ENCODE measurements at places on chromosomes 11 and 22.

GRCh38 chr11:120518356-120518755, 6.8 kb downstream of the GRIK4 start:
- no peak for DNase-seq

- DNase-seq: no peak
These were observed 24.0 kb downstream of the TBX1 start for GRCh38 chr22:19784384-19785175.

GRCh38 chr11:119359365-119360214, 13.1 kb upstream of the MFRP start:
- DNase-seq: no peak

GRCh38 chr11:104764710-104765045, 133.6 kb downstream of the CASP12 start:
- DNase-seq: peak; percentile 8

- DNase-seq: peak; percentile 95
These were observed 107.6 kb upstream of the ASPHD2 start for GRCh38 chr22:26321469-26321913.

DNA sequence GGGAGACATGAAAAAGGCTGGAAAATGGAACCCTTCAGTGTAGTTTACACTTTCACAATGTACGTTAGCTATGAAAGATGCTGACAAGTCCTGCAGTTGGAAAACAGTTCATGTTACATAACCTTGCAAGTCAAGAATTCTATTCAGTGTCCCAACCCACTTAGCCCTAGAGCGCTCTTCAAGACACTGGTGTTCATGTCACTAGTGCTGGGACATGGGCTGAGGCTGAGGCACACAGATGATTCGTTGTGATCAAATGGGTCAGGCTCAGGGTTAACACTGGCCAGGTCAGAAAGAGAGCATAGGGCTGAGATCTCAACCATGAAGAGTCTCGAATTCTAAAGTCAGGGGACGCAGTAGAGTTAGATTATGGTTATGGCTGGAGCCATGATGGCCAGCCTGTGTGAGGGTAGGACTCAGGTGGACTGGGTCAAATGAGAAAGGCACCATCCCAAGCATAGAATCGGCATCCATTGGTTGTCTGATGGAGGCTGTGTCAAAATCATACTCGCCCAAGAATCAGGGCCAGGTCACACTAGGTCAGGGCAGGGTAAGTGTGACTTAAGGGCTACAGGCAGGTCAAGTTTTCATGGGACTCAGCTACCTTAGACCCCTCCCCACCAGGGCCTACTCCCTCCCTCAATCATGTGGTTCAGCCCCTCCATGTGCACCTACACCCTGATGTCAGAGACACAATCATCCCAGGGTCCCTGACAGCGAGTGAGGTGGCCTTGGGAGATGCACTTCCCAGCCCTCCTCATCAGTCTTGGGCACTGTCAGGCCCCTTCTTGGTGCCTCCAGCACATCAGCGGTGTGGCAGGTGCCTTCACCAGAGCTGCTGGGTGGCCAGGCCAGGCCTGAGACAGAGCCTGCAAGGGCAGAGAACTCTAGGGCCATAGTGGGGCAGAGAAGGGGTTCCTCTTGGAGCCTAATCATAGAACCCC, 20.2 kb downstream of the IGLL5 start:
- no peak for DNase-seq

GRCh38 chr11:69466039-69466438, 15.4 kb upstream of the LINC01488 start:
- no peak for DNase-seq

DNA sequence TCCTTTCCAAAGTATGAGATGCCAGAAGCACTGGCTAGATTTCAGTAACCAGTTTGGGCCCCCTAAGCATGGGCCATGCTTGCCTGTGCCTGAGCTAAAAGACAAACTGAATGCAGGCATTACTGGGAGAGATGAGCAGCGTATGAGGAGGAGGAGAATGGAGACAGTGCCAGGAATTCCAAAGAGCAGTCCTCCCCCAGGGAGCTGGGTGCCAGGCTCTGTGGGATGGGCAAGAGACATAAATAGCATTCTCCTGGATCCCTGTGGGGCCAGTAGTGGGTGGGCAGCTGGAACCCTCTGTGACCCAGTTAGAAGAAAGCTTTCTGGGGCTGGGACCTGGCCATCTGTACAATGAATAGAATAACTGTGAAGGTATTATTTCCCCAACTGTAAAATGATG, 235.6 kb downstream of the KCNA4 start:
- DNase-seq: no peak

DNA sequence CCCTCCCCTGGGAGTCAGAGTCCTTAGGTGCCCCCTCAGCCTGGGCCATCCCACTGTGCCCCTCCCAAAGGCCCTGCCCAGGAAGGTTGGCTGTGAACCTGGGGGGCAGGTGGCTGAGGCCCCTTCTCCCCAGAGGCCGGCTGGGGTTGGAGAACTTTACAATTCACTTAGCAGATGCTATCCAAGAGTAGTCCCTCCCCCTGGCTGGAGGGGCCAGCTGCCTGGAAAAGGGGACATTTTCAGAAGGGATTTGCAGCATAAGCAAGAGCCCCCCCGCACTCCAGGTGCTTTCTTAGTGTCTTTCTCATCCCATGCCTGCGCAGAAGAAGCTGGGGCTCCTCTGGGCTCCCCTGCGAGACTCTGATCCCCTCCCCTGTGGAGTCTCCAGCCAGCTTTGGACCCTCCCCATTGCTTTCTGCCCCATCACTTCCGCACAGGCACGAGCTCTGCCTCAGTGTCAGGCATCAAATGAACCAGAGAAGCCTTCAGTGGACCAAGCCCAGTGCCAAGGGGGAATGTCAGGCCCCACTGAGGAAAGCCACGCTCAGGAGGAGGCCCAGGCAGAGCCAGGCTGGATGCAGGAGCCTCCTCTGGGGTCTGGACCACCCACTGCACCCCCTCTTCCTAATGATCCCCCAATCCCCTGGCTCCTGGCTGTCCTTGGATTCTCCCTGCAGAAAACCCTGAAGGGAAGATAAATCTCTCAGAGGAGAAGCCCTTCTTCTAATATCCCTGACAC, 3.7 kb downstream of the SSTR3 start:
- DNase-seq: no peak

GRCh38 chr11:8068605-8069221, 12.3 kb upstream of the TUB start:
- peak; percentile 58 for DNase-seq

DNA sequence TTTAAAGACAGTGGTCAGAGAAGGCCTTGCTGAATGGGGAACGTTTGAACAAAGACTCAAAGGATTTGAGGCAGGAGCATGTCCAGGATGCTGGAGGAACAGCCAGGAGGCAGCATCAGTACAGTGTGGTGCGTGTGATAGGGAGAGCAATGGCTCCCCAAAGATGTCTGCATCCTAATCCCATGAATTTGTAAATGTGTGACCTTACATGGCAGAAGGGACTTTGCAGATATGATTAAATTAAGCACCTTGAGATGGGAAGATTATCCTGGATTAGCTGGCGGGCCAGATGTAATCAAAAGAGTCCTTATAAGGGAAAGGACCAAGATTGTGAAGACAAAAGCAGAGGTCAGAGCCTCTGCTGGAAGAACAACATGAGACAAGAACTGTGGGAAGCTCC, 24.6 kb upstream of the FAT3 start:
- no peak for DNase-seq

DNA sequence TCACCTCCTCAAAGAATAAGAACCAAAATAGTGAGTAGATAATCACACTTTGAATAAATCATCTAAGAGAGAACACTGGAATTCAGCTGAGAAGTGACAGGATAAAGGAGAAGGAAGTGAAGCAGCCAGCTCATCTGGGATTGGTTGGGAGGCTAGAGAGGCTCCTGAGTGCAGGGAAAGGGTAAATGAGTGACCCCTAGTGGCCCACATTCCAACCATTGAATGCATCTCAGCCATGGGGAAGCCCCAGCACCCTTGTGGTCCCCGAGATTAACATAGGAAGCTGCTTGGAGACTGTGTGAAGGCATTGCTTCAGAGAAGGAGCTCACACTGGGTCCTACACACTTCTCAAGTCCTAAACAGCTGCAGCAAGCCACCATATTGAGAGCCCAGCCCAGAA, 82.3 kb downstream of the JRKL start:
- no peak for DNase-seq

DNA sequence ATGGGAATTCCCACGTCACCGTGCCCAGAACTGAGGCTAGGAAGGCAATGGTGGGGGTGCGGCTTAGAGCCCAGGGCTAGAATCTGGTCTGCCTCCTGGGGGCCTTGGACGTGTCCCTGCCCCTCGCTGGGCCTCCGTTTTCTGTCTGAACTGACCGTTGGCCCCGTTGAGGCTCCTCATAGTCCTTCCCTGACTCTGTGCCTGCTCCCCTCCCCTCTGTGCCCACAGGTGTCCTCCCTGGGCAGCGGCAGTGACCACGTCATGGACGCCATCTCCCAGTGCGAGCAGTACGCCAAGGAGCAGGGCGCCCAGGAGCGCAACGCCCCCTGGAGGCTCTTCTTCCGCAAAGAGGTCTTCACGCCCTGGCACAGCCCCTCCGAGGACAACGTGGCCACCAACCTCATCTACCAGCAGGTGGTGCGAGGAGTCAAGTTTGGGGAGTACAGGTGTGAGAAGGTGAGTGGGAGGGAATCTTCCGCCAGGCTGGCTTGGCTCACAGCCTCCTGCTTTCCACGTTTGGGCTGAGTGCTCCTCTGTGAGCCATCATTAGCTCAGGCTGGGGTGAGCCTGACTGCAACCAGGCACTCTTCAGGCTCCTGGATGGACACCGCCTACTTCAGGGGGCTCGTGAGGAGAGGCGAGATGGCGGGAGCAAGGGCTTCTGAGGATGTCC, 63.9 kb downstream of the MYO7A start:
- no peak for DNase-seq

DNA sequence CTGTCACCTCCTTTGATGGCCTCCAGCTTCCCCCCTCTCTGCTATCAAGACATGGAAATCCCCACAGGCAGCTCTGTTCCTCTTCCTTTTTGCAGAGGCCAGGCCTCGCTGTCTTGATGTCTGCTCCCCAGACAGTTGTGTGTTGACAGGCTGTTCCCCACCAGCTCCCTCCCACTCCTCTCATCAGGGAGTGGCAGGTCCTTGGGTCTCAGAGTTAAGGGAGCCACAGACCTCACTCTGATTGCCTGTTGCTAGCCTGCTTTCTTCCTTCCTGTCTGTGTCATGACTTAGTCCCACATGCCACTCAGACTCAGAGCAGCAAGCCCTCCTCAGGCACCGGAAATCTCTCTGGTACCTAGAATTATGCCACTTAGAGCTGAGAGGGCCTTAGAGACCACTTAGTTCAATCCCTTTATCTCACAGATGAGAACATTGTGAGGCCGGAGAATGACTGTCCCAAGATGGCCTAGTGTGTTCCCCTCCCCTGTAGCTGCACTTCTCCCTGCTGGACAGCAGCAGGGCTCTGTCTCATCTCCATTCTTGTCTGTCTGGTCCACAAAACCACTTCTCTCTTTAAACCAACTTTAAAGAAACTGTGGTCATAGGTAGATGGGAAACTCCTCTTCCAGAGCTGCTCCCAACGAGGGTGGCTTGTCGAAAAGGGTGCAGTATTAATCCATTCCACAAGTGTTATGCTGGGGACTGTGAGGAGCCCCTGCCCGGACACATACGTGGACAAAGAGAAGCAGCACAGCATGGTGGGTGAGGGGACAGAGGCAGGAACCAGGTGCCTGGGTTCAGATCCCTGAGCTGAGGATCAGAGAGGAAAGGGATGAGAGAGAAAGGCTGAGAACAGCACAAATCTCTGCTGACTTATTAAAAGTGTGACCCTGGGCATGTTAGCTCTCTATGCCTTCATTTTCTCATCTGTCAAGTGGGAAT, 4.2 kb downstream of the AMPD3 start:
- no peak for DNase-seq

DNA sequence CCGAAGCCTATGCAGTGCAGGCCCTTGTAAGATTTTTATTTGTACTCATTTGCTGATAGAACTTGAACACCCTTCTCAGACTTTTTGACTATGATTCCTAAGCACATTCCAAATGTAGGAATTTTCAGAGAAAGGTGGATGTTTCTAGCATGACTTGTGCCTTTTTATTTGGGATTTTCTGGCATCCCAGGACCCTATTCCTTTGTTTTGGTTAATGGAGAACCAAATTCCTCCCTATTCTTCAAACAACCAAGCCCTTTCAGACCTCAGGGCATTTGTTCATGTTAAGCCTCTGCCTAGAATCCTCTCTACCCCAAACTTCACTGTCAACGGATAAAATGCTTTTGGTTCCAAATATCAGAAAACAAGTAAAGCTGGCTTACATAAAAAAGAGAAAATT, 371.1 kb downstream of the DDX10 start:
- DNase-seq: no peak

GRCh38 chr22:32880505-32880892, 79.0 kb downstream of the TIMP3 start:
- no peak for DNase-seq

GRCh38 chr22:44630826-44631225, 71.2 kb upstream of the PRR5 start:
- no peak for DNase-seq

GRCh38 chr11:118923721-118924587, 1.8 kb downstream of the BCL9L start:
- no peak for DNase-seq

GRCh38 chr11:125429174-125429707, 66.8 kb downstream of the FEZ1 start:
- no peak for DNase-seq

DNA sequence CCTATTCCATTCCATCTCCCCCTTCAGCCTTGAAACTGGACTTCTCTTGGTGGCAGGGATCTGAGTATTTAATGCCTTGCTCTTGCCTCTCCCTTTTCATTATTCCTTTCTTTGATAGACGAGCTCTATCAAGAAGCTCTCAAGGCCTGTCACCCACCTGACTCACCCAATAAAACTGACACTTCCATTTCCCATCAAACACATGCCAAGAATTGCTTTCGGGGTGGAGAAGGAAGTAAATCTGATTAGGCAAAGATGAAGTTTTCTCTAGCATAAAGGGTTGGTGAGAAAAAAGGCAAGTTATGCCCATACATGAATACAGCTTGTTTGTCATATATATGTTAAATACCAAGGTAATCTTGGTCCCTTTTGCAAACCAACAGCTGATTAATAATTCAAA, 34.9 kb upstream of the MYEOV start:
- no peak for DNase-seq

DNA sequence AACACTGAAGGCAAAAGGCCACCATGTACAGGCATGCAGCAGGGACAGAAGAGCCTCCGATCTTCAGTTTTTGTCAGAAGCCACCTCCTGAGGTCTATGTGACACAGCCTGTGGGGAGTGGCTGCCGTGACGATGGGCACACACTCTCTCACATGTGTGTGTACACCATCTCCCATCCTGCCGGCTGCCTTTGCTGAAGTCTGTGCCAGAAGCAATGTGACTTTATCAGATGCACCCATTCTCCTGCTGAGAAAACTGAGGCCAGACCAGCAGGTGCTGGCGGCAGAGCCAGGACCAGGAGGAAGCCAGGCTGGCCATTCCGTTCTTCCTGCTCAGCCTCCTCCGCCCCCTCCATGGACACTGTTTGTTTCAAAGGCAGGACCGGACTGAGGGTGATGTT, 16.7 kb downstream of the SHANK2 start:
- DNase-seq: no peak

- peak; percentile 45 for DNase-seq
These were observed 116.9 kb upstream of the SNX19 start for GRCh38 chr11:131033151-131033651.

GRCh38 chr11:102849311-102849710, 5.9 kb upstream of the MMP3 start:
- DNase-seq: no peak

- DNase-seq: no peak
These were observed 29.7 kb upstream of the SORL1-AS1 start for GRCh38 chr11:121482231-121483129.

Measured in SJSA1 (cell line).